ENCODE measurements at places on chromosomes 12 and 14.

GRCh38 chr12:105164068-105164467 lies 56.5 kb downstream of the WASHC4 start:
- no peak for DNase-seq

DNA sequence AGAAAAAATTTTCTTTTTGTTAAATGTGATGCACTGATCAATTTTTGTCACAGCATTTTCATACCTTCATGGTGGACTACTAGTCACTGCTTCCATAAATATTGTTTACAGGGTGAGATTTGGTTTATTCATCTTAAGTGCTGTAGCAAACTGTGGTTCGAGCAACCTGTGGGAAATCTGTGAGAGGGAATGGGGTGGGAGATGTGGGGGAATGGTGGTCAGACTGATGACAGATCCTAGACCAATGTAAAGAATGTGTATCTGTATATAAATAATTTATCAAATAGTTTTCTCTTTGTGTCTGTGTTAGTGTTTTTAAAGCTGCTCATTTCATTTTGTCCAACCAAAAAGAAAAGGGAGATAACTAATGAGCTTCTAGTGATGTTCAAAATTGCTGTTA lies 26.7 kb downstream of the CSRP2 start:
- DNase-seq, result no peak

GRCh38 chr12:56616925-56617324 lies 13.2 kb downstream of the BAZ2A start:
- no peak for DNase-seq

- no peak for DNase-seq
These were observed 659.1 kb downstream of the NRXN3 start for GRCh38 chr14:78829274-78829673.

- no peak for DNase-seq
These were observed 993 bp downstream of the CCDC196 start for GRCh38 chr14:66487164-66487563.

DNA sequence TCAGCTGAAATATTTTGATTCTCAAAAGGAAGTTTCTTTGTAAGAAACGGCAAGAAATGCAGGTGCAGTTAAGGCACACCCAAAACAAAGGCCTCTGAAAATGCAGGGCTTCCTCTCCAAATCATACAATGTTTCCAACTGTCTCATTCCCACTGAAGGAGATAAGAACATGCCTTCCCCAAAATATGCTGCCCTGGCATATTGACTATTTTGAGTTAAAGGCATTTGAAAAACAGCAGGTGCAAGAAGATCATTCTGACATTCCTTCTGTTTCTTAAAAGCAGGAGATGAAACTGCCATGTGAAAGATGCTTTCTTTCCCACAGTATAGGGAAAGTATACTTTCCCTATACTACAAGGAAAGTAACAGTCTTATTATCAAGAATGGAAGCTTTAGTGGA lies 33.4 kb upstream of the VASH1 start:
- no peak for DNase-seq
